Activated T-cell treated with anti-CD3 and anti-CD28 coated beads, Interleukin-2, amount 50 U/mL, for 1 hour (primary cell): ENCODE measurements at places on chromosomes 7 and 10.

GRCh38 chr7:10802526-10802925, 171.1 kb upstream of the PHF14 start:
- DNase-seq, result no peak

- DNase-seq, result no peak
These were observed 35.9 kb downstream of the FAM53B start for GRCh38 chr10:124708246-124708779.

DNA sequence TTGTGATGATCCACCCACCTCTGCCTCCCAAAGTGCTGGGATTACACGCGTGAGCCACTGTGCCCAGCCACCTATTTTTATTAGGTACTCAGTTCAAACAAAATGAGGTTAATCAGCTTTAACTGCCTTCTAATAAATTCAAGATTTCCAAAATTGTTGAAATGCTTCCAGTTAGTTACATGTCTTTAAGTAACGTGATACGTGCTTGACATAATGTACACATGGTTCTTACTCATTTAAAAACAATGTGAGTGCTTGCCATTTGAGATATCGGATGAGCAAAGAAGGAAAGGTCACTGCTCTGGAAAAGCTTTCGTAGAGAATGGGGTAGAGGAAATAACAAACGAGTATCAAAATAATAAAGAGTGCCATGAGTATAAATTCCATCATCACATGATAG, 83.6 kb downstream of the KMT2E start:
- no peak for DNase-seq

- no peak for DNase-seq
These were observed 261.4 kb downstream of the BAMBI start for GRCh38 chr10:28938745-28939144.

- no peak for DNase-seq
These were observed 45.7 kb upstream of the STRIP2 start for GRCh38 chr7:129388333-129389098.

DNA sequence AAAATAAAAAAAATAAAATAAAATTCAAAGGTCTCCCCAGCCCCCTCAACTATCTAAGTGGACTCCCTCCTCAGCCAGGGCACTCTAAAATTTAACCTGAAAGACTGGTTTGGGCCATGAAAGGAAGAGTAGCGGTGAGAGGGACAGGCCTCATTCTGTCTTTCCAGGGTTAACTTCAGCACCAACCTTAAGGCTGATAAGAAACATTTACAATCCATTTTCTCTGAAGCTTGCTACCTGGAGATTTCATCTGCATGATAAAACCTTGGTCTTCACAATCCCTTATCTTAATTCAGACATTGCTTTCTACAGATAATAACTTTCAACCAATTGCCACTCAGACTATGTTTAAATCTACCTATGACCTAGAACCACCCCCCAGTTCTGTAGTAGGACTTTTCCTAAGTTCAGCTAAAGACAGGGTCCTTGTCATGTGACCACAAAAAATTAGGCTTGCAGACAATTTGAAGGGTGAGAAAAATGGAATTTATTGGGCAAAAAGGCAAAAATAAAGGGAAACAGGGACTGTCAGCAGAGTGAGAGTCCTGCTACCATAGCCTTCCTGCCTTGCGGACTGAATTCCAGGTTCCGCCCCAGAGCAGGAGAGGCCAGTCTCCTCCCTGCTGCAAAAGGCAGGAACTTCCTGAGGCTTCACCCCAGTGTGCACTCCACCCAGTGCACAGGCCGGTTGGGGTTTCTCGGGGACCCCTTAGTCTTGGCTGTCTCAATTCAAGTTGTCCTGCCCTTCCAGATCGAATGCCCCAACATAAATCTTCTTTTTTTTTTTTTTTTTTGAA, 26.0 kb downstream of the AGK start:
- no peak for DNase-seq

- DNase-seq, result no peak
These were observed 261.1 kb downstream of the GATA3 start for GRCh38 chr10:8315619-8316021.

- DNase-seq, result no peak
These were observed 23.0 kb upstream of the SVIL start for GRCh38 chr10:29657719-29658274.
